ENCODE measurements at places on chromosomes 3 and 15. TPM values are rescaled to one million over a fixed set of nuclear protein-coding genes. Genes with fewer than 3 reads are reported as not detected.

C3orf49 gene
- not detected for total RNA-seq

FBXL22 gene
- total RNA-seq = 1.1 TPM

PSTPIP1 gene
- 127 TPM for total RNA-seq

FRG2C gene
- not detected for total RNA-seq

CELF6 gene
- 0.68 TPM for total RNA-seq

MASP1 gene
- not detected for total RNA-seq

ARRDC4 gene
- 0.51 TPM for total RNA-seq

HIGD2B gene
- total RNA-seq = 0.33 TPM

ALDH1L1 gene
- not detected for total RNA-seq

LCMT2 gene
- total RNA-seq = 16.5 TPM

ROBO1 gene
- total RNA-seq = 0.55 TPM

- no peak for DNase-seq
These were observed 988 bp upstream of the NFKBIZ start for GRCh38 chr3:101848326-101848725.

DNA sequence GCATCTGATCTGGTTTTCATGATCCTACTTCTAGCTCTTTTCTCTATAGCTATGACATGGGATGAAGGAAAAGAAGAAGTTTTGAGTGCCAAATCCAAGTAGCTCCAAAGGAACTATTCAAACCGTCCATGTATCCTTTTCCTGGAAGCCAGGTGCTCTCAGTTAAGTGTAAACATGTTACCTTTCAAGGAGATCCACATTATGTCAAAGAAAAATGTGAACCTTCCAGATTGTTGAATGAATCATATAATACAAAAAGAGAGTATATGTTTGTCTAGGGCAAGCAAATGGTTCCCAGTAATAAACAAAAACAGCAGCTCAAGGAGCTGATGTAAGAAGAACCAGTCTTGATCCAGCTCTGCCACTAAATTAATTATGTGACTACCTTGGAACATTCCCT is 534.9 kb downstream of the MAGI1 start:
- DNase-seq = no peak

DNA sequence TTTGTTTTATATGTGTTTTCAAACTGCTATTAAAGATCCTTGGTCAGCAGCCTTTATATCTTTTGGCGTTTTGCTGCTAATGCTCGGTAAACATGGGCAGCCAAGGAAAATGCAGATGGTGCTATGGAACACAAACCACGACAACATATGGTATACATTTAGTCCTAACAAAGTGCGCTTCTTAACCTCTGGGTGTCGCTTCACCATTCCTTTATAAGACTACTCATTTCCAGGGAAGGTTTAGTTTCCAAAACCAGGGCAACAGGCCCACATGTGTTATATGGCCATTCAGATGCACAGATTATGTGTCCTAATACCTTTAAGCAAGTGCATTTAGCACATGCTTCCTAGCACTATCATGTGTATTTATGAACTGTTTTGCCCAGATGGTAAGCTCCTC is 14.7 kb downstream of the SHOX2 start:
- DNase-seq = no peak

GRCh38 chr3:73437828-73438227 is 186.9 kb downstream of the PDZRN3 start:
- DNase-seq = no peak

GRCh38 chr3:38713121-38713520 is 63.6 kb upstream of the SCN5A start:
- no peak for DNase-seq

- DNase-seq = no peak
These were observed 20.6 kb downstream of the CCDC13 start for GRCh38 chr3:42752441-42752840.

GRCh38 chr3:44795197-44795596 is 33.6 kb downstream of the KIF15 start:
- no peak for DNase-seq

GRCh38 chr15:32716915-32717425 is 834 bp upstream of the GREM1 start:
- no peak for DNase-seq

GRCh38 chr3:112086076-112086854 is at the start of gene C3orf52:
C3orf52 (plus strand) TSS chr3:112086389; CDS start chr3:112086408, 19 bp downstream.
- peak; percentile 64 for DNase-seq

- DNase-seq = no peak
These were observed 12.2 kb upstream of the HES1 start for GRCh38 chr3:194123726-194124125.

- no peak for DNase-seq
These were observed 73.0 kb downstream of the MYO9A start for GRCh38 chr15:72044956-72045355.

GRCh38 chr3:124463234-124463633 is 267.0 kb upstream of the UMPS start:
- DNase-seq = no peak

DNA sequence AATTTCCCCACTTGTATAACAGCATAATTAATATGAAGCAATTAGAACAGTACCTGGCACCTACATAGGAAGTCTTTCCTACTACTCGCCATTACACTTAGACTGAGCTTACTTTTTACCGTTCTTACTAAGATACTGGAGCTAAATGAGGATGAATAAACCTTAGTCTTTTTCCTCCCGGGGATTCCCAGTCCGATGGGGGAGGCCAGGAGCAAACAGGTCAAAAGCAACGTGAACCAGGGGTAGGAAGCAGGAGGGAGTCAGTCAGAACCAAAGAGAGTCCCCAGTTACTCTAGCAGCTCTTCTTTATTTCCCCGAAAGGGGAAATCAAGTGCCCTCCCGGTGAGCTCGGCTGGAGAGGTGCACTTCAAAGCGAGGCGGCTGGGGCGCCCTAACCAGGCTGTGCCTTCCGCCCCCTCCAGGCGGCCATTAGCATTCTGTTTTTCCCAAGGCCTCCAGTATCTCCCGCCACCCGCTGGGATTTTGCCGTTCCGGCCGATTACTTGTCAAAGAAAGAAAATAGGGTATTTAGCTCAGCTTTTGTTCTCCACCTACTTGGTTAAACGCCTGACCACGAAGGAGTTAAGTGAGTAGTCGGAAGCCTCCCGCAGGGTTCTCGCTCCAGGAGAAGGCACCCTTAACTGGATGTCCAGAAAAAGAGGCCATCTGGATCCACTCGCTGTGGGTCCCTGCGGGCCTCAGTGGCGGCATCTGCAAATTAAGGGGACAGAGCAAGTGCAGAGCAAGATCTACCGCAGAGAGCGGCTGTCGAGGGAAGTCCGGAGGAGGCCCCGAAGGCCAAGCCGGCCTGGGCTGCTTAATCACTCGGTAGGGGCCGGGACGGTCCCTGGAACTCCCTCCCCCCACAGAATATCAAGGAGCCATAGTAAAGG is 6.3 kb upstream of the EOMES start:
- DNase-seq = no peak

DNA sequence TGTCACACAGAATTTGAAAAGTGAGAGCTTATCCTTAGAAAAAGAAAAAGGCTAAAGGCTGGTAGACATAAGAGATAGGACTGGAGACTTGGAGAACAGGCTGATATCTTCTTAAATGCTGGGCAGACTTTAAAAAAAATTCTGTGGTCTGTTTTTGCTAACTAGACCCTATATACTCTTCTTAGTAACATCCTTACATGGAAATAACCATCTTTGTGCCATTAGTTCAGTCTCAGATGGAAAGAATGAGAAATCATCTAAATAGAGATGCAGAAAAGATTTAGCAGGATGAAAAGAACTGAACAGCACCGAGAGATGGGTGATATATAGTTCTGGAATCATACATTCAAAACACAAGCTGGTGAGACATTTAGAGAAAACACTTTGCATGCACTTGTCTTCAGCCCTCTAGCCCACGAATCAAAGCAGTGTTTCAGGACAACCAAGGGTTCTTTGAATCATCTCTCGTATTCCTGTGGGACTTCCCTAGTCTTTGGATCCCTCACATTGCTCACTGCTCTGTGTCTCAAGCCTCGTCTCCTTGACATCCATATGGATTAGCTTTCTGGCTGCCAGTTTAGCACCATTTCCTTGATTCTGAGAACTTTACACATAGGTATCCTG is 93.0 kb upstream of the LYSMD4 start:
- DNase-seq = no peak

DNA sequence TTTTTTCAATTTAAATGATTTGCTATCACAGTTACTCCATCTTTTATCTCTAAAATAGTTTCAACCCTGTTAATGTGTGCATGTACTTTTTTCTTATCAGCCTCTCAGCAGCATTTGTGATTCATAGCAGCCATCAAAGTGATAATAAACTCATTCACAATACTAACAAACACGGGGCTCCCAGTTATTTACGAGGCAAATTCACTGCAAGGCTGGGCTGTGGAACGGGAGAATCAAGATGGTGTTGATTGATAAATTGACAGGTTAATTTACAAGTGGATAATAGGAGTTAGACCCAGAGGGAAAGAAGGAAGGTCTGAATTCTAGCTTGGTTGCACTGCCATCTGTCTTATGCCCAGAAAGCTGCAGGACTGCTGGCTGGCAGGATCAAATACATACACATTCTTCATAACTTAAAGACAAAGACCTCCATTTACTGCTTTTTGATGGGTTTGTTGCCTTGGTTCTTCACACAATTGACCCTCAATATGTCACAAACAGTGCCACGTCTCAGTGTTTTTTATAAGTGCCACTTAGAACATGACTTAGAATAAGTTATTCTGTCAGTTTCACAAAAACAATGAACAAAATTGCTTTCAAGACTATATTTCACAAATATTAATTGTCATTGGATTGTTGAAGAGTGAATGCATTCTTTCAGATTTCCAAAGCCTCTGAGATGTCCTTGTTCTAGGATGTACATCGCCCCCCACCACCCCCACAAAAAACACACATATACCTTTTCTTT is 562.8 kb downstream of the NR2F2 start:
- no peak for DNase-seq

DNA sequence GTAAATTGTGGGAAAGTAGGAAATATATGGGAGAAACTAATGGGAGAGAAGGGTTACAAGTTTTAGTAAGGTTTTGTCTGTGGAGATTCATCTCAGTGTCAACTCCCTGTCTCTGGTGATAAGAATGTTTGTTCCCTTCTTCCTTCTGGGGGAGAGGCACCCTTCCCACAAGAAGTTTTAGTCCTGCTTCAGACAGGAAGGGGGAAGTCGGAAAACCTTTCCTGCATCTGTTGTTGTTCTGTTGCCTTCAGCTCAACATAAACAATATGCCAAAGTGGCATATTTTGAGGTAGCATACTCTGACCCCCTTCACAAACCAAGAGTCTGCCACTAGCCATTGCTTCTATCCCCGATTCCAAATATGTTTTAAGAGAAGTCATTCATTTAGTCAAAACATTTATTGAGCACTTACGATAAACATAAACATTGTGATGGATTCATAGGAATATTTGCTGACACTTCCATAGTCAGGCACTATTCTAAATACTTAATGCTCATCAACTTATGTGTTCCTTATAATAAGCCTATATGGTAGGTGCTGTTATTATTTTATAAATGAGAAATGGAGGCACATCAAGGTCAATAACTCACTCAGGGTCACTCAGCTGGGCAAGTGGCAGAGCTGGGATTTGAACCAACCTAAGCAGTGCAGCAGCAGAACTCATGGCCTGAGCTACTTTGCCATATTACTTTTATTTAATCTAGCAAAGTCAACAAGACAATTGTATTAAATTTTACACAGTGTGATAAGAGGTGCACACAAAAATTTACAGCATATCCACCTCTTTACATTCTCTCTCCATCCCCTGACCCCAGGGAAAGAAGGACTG is 34.2 kb upstream of the TIMP4 start:
- no peak for DNase-seq

GRCh38 chr3:121979246-121979645 is 42.8 kb downstream of the ILDR1 start:
- DNase-seq = no peak

DNA sequence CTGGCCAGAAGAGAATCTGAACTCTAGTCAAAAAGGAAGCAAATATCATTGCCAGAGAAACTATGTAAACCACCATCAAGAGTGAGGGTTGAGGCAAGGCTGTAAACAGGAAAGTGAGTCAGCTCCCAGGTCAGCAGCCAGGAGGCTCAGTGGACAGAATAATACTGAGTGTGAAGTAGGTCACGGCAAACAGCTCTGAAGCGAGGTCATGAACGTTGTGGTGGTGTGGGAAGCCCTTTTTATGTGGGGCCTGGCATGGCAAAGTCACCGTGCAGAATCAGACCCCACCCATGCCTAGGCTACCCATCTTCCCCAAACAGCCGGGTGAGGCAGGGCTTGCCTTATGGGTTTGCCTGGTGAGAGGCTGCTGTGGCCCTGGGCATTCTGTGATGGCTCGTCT is 43.9 kb downstream of the THBS1 start:
- peak; percentile 89 for DNase-seq

GRCh38 chr15:48664436-48664835 is 18.9 kb upstream of the FBN1 start:
- DNase-seq = no peak

- peak; percentile 9 for DNase-seq
These were observed 5.0 kb upstream of the P2RY14 start for GRCh38 chr3:151283387-151283786.

- peak; percentile 53 for DNase-seq
These were observed 23.6 kb downstream of the TIMP4 start for GRCh38 chr3:12135029-12135657.

GRCh38 chr15:78842519-78842918 is 30.2 kb upstream of the MORF4L1 start:
- no peak for DNase-seq

GRCh38 chr3:109825971-109826810 is 488.8 kb upstream of the DPPA4 start:
- no peak for DNase-seq

DNA sequence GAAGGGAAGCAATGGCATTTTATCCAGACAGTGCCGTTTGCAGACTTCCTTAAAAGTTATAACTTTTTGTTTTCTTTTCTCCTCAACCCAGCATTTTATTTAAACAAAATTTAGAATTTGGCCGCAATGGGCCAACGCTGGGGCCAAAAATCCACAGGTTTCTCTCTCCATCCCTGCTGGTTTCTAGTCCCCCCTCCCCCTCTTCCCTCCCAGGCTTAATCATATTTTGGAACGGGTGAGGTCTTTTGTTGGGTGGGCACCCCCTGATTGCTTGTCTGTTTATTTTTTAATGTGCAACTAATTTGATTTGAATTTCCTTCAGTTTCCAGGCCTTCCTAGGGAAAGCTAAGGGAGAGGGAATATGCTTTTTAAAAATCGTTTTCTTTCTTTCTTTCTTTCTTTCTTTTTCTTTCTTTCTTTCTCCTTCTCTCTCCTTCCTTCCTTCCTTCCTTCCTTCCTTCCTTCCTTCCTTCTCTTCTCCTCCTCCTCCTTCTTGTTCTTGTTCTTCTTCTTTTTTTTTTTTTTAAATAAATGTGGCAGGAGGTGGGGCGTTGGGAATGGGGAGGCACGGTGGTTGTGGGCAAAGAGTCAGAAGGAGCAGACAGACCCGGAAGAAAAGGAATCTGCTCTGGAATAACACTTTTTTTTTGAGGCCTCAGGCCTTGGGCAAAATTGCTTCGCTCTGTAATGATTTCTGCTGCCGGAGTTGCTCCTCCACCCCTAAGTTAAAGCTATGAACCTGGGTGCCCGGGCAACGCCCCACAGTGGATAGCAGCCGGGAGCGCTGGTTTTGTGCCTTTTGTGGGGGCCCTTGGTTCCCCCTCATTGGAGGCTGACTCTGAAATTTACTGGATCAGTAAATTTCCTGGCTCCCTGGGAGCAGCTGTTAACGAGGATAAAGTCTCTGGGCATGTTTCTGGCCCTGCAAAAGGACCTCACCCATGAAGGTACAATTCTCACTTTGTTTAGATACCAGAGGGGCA is 1.9 kb downstream of the FNDC3B start:
- no peak for DNase-seq

GRCh38 chr3:46831316-46831715 is 31.9 kb downstream of the MYL3 start:
- DNase-seq = no peak
